CD4-positive, alpha-beta T cell treated with Interleukin-2 at 100 ng/mL for 4 hours (primary cell): ENCODE measurements at places on chromosomes 4 and X.

DNA sequence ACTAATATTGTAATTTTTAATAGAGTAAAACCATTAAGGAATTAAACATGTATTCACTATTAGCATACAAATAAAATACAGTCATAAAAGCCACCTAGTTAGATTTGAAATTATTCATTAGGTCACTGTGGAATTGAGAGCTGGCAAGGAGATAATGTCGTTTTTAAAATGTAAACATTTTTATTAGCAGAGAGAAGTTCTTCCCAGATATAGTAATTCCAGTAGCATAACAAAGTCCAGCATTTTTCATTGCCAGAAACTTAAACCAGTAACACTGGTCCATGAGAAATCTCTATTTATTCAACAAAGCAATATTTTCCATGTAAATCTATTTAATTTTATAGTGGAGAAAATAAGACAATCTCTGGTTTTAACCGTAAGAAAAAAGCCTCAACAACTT is 17.5 kb downstream of the ENOX2 start:
- DNase-seq = no peak

- no peak for DNase-seq
Observed at GRCh38 chrX:3994315-3994714, 280.9 kb upstream of the PRKX start.

GRCh38 chrX:80808881-80809411 is 731 bp downstream of the BRWD3 start:
- peak; percentile 22 for DNase-seq

- no peak for DNase-seq
Observed at GRCh38 chr4:137739391-137739790, 207.1 kb upstream of the PCDH18 start.

DNA sequence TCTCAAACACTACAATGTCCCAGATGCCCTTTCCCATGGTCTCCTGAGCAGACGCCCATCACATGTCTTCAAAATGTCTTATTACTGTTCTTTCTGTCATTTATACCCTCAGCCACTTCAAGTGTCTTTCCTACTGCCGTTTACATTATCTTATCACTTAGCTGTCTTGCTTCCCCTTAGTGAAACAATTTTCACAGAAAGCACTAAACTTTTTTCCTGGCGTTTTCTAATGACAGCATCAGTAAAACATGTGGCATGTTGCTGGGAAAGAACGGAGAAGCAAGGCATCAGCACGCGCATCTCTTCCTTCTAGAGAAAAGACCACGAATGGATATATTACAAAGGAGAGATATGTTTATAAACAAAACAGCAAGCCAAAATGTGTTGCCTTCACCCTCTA is 189.7 kb upstream of the SLIT2 start:
- no peak for DNase-seq

GRCh38 chr4:135418353-135418752 is 1216.8 kb upstream of the PABPC4L start:
- DNase-seq = no peak
